ENCODE measurements at places on chromosomes 2 and 18.

DNA sequence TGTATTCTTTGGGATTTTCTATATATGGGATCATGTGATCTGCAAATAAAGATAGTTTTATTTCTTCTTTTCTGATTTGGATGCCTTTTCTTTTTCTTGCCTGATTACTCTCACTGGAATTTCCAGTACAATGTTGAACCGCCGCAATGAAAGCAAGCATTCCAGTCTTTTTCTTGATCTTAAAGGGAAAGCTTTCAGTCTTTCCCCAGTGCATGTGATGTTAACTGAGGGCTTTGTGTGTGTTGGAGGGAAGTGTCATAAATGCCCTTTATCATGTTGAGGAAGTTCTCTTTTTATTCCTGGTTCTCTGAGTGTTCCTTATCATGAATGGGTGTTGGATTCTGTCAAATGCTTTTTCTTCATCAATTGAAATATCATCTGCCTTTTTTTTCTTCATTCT is 16.9 kb upstream of the CYBRD1 start:
- DNase-seq: no peak

- no peak for DNase-seq
These were observed 9.2 kb downstream of the CNTNAP5 start for GRCh38 chr2:124034265-124034664.

- DNase-seq: peak; percentile 34
These were observed 37.2 kb downstream of the TSHZ1 start for GRCh38 chr18:75247611-75248421.

GRCh38 chr2:110748489-110748867 is 16.1 kb downstream of the ACOXL start:
- peak; percentile 66 for DNase-seq

DNA sequence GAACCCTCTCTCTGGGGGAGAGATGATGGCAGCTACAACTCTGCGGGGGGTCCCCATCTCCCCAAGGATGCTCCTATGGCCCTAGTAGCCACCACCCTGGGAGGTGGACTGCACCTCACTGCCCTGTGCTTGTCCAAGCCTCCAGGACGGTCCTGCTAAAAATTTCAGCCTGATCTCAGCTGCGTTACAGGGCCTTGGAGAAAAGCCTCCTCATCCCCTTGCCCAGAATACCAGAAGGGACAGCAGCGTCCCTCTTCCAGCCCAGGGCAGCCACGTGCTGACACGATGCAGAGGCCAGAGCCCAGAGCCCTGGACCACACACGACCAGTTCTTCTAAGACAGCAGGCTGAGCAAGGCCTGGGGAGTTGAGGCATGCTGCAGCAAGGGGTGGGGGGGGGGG is 81.9 kb downstream of the GFPT1 start:
- no peak for DNase-seq

DNA sequence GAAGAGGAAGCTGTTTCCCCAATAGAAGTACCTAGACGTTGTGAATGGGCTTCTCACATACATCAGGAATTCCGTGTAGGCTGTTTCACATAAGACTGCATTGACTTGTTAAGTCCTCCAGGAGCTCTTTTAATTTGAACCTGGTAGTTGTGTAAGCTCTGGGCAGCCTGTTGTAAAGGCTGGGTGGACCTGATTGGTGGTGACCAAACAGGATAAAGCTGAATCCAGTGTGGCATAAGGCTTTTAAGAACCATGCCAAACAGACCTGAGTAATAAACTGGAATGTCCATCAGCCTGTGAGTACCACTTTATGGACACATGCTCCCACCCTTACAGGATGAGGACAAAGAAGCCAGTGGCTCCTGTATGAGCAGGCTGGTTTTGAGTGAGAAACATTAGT is 24.1 kb downstream of the RMND5A start:
- DNase-seq: no peak

DNA sequence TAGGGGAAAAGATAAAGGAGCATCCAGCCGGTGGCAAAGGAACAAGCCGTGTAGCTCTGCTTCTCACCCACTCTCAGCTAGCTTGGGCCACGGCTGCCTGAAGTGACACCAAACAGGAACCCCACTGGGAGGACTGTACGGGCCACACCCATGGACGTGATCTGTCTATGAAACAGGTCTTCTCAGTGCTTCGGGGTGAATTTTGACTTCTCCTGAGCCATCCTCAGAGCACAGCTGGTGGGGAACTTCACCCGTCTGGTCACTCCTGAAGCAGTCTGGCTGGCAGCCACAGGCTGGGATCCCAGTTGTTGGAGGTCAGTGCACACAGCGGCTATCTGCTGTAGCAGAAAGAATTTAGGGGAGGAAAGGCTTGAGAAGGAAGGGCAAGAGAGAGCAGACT is 223.8 kb downstream of the FAM210A start:
- no peak for DNase-seq

DNA sequence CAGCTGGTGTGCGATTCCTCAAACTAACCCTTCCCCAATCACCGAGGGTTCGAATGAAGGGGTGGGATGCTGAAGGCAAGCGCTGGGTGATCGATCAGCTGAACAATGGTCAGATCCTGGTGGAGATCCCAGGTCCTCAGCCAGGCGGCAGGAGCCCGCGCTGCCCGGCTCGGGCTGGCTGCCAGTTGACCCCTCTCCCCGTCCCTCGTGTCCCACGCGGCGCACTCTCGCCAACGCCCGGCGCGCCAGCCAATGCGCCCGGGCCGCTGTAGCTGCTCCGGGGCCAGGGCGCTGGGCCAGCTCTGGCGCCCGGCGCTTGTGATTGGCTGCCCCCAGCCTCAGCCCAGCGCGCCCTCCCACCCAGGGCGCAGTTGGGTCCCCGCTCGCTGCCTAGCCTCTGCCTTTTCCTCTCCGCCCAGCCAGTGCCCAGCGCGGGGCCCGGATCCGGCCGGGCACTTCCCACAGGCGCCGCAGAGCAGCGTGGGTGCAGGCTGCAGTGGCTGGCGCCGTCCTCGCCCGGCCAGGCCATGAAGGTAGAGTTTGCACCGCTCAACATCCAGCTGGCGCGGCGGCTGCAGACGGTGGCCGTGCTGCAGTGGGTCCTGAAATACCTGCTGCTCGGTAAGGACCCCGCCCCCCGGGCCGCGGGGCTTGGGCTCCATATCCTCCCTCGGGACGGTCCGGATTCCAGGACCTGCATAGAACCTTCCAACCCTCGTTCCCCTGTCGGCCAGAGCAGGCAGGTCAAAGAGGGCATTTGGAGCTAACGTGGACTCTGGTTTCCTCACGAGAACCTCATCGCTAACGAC is at the start of gene MOGAT1:
Gene MOGAT1, plus strand, starts transcription at position 400 of the 809 bp plus-strand sequence. Its CDS starts 128 bp downstream, at position 528.
- DNase-seq: no peak

DNA sequence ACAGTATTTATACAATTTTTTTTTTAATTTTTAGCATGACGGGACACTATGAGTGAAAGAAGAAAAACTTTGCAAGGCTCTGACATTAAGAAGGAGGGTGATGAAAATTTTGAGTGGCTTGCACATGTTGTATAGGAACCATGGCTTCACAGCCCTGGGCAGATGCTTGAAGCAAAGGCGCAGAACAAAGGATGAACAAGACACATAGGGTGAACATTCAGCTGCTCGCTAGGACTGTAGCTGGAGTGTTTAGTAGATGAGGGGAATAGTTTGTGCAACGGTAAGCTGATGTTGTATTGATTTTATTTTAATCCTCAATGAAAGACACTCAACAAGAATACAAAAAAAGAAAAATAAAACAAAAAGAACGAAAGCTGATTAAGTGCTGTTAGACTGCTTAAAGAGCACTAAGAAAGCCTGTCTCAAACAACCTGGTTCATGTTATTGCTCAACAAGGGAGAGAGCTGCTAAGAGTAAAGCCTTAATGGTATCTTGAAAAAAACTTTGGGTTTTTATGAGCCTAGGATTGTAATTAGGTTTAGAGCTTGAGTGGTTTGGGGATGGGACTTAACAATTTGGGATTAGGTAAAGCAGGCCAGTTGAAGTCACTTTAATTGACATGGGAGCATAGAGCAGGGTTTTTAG is 41.2 kb upstream of the GCFC2 start:
- DNase-seq: no peak

DNA sequence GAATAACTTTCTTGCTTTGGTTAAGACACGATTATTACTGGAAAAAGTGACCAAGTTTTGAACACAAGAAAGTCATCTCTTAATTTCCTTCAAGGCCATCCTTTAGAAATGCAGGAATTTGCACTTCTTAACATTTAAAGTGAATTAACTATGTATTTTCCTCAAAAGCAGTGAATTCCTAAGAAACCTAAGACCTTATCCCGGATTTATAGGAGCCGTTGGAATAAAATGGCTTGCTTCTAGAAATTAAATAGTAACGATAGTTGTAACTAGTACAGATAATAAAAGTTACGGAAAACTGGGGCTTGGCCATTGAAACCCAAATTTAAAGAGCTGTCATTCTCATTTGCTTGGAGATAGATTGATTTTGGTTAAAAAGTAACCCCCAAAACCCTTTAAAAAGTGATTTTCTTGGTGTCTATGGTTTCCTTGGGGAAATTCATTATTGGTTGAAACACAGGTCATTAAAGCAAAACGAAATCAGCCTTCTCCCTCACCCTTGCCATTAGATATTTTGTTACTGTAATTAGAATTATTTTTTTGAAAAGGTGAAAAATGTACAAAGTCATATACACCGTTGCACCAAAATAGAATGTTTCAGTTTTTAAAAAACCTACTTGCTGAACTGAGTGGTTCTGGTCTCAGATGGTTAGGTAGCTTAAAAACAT is 2.0 kb downstream of the SKOR2 start:
- no peak for DNase-seq

All from astrocyte of the cerebellum (primary cell).